ENCODE measurements at places on chromosomes 5 and 9. TPM values are rescaled to one million over a fixed set of nuclear protein-coding genes. Genes with fewer than 3 reads are reported as not detected.

Gene PCDHA1
- total RNA-seq = not detected

Gene ARID3C
- total RNA-seq = not detected

DNA sequence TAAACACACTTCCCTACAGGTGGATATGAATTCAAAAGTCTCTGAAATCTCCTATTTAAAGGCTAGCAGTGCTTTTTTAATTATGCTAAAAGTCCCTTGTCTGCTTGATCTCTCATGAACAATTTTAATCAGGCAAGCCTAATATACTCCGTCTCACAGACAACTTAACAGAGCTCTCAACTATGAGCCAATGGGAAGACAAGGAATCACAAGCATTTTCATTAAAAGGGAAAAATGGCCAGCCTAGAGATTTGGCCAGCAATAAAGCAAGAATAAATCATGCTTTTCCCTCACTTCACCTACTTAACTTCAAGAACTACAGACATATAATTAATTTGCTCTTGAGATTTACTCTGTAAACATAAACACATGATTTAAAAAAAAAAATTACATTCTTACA, 78.0 kb downstream of the RFX3 start:
- H3K27ac ChIP-seq = no peak overlapping the region
- H3K4me3 ChIP-seq = no peak overlapping the region
- no peaks in the 10 kb centered on the region for H3K4me1 ChIP-seq

GRCh38 chr9:68731857-68732256, 26.8 kb downstream of the PIP5K1B start:
- no peak overlapping the region for H3K27ac ChIP-seq
- no peak for DNase-seq
- H3K4me1 ChIP-seq = peaks cover 4% of the 10 kb centered on the region
- no peaks in the 10 kb centered on the region for H3K36me3 ChIP-seq
- H3K27me3 ChIP-seq = no peaks in the 10 kb centered on the region
- H3K4me3 ChIP-seq = no peak overlapping the region

GRCh38 chr5:148514344-148514743, 130.6 kb downstream of the FBXO38 start:
- no peaks in the 10 kb centered on the region for H3K4me1 ChIP-seq
- no peak overlapping the region for H3K27ac ChIP-seq
- H3K36me3 ChIP-seq = no peaks in the 10 kb centered on the region
- no peak overlapping the region for H3K4me3 ChIP-seq
- no peaks in the 10 kb centered on the region for H3K27me3 ChIP-seq

- no peaks in the 10 kb centered on the region for H3K36me3 ChIP-seq
- H3K27me3 ChIP-seq = no peaks in the 10 kb centered on the region
- no peak for DNase-seq
- no peaks in the 10 kb centered on the region for H3K4me1 ChIP-seq
- H3K27ac ChIP-seq = no peak overlapping the region
These were observed 509.2 kb upstream of the CHD1 start for GRCh38 chr5:99437986-99438385.

- no peaks in the 10 kb centered on the region for H3K27me3 ChIP-seq
- no peak for DNase-seq
- peaks cover 55% of the 10 kb centered on the region for H3K36me3 ChIP-seq
- no peak overlapping the region for H3K27ac ChIP-seq
- H3K4me3 ChIP-seq = no peak overlapping the region
These were observed 9.7 kb downstream of the RNF44 start for GRCh38 chr5:176527246-176528222.

- no peaks in the 10 kb centered on the region for H3K36me3 ChIP-seq
- peaks cover 96% of the 10 kb centered on the region for H3K4me1 ChIP-seq
- H3K4me3 ChIP-seq = peak within 1 kb of the TSS; percentile 75
These were observed at the start of gene AGPAT2 for GRCh38 chr9:136686794-136687711. AGPAT2 (minus strand) TSS chr9:136687457; CDS start chr9:136687357, 100 bp downstream.

DNA sequence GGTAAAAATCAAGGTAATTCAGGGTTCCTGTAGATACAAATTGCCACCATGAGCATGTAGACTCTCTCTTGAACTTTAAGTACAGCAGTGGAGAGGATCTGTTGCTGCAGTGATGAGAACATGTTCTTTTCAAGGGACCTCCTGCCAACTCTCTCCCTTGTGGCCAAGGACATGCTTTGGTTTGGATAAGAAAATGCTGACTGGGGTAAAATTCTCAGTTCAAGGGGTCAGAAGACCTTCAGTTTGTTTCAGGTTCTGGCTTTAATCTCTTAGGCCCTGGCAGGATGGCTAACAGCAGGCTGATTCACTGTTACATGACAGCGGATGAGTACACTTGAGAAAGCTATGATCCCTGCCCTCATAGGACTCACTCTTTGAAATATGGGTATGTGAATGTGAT, 299.2 kb upstream of the NMUR2 start:
- H3K4me3 ChIP-seq = no peak overlapping the region
- no peaks in the 10 kb centered on the region for H3K36me3 ChIP-seq
- H3K4me1 ChIP-seq = no peaks in the 10 kb centered on the region
- H3K27ac ChIP-seq = no peak overlapping the region
- DNase-seq = no peak
